EH (cell line): ENCODE measurements at places on chromosomes 16 and 17.

DNA sequence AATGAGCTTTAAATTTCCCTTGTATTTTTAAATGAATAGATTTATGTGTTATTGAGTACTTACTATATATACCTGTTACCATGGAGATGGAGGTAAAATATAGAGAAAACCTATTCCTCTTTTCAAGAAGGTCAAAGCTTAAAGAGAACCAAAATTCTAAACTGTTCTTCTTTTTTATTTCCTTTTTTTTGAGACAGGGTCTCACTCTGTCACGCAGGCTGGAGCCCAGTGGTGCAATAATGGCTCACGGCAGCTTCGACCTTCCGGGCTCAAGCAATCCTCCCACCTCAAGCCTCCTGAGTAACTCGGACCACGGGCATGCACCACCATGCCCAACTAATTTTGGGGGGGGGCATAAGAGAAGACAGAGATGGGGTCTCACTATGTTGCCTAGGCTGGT, 25.0 kb upstream of the TMEM97 start:
- DNase-seq = no peak

DNA sequence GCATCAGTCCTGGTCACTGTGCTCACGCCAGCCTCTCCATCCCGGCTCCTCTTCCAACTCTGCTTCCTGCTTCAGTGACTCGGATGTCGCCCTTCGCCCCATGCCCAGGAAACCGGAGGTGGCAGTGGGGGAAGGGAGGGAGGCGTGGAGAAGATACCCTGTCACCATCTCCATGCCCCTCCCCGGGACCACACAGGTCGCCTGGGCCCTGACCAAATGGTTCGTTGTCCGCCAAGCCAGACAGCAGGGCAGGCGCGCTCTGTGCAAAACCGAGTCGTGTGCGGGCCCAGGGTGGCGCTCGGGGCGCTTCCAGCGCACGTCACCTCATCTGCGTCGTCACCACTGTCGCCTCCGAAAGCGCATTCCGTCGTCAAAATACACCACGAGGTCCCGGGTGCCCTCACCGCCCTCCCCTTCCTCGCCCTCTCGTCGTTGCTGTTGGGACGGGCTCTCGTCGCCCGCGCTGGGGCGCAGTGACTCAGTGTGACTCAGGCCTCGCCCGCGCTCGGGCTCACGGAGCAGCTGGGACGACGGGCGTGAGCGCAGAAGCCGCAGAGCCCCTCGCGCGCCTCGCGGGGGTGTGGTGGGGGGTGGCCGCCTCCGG, 39.2 kb downstream of the ZNF778 start:
- DNase-seq = peak; percentile 69

- no peak for DNase-seq
Measured at GRCh38 chr17:44038604-44039011, 23.8 kb upstream of the TMEM101 start.

- peak; percentile 21 for DNase-seq
Measured at GRCh38 chr17:13485327-13485726, 116.4 kb downstream of the HS3ST3A1 start.

DNA sequence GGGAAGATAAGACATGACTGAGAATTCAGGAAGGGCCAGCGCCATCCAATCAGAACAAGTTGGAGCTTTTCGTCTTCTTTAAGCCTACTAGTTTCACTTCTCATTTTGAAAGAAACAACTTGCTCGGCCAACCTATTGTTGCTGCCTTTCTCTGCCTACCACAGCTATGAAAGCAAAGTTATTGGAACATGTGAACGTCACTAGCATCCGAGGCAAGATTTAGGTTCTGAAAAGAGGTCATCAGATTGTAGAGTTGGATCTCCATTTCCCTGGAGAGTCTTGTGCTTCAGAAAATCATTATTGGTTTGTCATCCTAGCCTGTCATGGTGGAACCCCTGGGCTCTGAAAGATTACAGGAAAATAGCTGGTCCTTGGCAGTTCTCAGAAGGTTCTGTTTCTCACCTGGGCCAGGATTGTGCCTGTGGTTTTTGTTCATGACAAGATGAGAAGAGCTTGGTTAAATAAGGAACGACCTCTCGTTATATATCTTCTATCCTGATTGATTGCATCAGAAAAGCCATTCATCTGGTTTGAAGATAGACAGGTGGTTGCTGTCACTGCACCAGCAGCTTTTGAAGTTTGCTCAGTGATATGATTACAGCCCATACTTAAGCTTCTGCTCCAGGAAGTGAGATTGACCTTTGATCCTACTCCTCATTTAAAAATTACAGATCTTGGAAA, 25.3 kb downstream of the CDH13 start:
- DNase-seq = no peak

DNA sequence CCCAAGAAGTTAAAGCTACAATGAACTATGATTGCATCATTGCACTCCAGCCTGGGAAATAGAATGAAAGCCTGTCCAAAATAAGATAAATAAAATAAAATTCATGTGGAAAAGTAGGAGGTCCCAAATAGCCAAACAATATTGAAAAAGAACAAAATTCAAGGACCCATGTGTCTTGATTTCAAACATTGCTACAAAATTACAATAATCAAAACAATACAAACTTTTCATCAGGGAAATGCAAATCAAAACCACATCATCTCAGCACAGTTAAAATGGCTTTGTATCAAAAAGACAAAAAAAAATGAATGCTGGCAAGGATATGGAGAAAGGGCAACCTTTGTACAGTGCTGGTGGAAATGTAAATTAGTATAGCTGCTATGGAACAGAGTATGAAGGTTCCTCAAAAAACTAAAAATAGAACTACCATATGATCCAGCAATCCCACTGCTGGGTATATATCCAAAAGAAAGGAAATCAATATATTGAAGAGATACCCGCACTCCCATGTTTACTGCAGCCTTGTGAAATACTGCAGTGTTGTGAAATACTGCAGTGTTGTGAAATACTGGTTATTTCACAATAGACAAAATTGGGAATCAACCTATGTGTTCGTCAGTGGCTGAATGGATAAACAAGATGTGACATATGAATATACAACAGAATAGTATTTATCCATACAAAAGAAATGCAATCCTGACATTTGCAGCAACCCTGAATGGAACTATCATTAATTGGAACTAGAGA, 24.5 kb upstream of the ZNF287 start:
- no peak for DNase-seq

- DNase-seq = peak; percentile 94
Measured at GRCh38 chr17:15510361-15510760, 42.9 kb upstream of the CDRT4 start.

DNA sequence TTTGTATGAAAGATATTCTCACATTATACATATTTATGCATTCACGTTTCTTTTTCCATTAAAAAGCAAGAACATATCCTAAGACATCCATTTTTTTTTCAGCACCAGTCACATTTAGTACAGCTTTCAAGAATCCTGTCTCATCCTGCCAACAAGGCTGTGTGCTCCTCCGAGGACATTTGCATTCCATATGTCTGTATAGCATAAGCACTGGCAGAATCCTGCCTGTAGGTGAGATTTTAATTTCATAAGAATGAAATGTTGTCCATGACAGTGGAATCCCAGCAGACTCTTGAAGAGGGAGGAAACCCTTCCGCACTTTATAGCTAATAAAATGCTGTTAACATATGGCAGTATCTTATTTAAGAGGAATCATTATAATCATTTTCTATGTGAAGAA, 2.9 kb upstream of the PMP22 start:
- DNase-seq = no peak

DNA sequence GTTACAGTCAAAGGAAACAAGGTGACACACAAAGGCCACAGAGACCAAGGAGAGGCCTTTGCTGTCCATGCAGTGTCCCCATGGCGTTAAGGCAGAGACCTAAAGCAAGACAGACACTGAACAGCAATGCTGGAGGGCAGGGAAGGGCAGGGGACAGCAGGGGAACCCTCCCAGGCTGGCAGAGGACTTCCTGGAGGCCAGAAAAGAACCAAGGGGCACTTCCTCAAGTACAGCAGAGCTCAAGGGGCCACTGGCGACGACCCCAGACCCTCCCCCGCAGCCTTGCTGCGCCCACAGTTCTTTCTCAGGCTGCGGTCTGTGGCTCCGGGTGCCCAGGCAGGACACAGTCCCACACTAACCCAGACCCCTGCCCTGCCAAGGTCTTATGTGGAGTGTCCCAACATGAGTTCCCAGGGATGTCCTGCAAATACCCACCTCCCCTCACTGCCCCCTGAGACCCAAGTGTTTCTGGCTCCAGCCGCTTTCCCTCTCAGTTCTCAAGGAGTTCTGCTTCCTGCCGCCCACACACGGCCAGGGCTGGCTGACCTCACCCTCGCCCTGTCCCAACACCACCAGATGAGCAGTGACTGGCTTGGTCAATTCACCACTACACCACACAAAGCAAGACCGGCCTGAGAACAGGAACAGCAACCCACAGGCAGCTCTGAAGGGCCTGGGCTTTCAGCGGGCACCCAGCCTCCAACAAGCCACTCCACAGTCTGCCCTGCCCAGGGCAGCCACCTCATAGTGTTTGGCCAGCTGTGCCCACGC, 4.2 kb downstream of the CLCN7 start:
- peak; percentile 15 for DNase-seq

GRCh38 chr17:45129940-45130680, 2.2 kb downstream of the PLCD3 start:
- DNase-seq = peak; percentile 70

DNA sequence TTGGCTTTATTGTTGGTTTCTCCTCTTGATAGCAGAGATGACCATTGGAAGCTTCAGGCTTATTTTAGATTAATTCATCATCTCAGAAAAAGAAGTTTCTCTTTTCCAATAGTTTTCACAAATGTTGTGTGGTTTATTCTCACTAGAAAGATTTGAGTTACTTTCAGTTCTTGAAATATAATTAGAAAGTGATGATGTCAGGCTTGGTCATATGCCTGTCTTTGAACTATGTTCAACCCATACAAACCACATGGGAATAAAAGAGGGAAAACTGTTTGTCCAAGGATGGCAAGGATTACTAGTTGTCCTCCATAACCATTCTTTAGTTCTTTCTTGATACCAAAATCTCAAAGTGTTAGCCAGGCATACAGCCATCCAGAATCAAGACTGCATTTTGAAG, 3.7 kb upstream of the HS3ST2 start:
- no peak for DNase-seq

DNA sequence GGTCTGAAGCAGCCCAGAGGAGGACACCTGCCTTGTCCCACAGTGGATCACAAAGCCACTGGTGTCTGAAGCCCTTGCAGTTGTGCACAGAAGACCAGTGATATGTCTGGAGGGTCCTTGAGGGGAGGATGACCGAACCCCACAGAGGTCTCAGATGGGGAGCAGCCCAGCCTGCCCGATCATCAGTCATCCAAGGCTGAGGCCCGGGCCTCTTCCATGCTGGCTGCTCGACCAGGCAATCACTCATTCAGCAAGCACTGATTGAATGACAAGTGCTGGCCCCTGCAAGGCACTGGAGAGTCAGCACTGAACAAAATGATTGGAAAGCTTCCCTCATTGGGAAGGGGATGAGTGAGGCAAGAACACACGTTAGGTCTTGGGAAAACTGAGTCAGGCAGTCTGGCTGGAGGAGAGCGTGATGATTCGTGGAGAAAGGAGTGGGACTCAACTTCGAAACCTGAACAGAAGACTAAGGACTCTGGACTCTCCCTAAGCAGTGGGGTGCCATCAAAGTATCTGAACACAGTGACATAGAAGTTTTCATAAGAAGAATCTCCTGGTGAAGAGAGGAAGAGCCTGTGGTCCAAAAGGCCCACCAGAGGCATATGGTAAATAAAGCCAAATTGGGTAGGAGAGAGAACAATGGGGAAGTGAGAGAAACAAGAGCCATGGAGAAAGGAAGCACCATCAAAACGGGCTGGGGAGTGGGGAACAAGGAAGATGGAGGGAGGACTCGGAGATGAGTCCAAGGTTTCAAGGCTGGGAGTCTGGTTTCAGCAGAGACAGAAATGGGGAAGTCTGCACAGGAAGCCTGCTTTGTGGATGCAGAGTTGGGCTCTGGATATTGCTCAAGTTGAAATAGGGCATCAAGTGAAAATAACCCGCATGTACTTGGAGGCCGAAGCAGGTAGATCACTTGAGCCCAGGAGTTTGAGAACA, 10.2 kb downstream of the PIK3R5 start:
- no peak for DNase-seq

GRCh38 chr16:7268182-7268581, 64.5 kb upstream of the RBFOX1 start:
- DNase-seq = no peak

GRCh38 chr16:87380881-87381280, 2.7 kb downstream of the FBXO31 start:
- DNase-seq = peak; percentile 40

GRCh38 chr17:44396946-44397345, 7.5 kb upstream of the ITGA2B start:
- DNase-seq = no peak

DNA sequence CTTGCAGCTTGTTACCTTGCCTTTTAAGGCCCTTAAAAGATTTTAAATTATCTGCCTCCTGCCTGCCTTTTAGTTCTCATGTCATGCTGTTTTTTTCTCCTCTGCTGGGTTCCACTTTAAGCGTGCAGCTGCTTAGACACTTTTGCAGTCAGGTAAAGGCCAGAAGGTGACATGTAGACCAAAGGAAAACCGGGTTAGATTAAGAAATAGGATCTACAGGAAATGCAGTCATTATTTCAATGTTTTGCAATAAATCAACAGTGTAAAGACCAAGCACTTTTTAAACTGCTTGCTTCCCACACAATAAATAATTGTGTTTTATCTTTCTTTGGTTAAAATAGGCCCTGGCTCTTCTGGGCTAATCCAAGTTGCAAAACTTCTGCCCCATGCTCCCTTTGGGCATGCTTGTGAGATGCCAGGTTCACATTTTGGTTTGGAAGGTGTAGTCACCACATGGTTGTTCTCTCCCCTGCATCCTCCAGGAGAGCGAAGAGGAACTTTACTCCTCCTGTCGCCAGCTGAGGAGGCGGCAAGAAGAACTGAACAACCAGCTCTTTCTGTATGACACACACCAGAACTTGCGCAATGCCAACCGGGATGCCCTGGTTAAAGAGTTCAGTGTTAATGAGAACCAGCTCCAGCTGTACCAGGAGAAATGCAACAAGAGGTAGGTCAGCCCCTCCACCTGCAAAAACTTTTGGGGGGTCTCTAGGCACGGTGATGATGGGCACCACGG, 54.9 kb downstream of the SDR42E1 start:
- peak; percentile 25 for DNase-seq

GRCh38 chr16:85310868-85311585, 198.8 kb upstream of the CIBAR2 start:
- DNase-seq = no peak

DNA sequence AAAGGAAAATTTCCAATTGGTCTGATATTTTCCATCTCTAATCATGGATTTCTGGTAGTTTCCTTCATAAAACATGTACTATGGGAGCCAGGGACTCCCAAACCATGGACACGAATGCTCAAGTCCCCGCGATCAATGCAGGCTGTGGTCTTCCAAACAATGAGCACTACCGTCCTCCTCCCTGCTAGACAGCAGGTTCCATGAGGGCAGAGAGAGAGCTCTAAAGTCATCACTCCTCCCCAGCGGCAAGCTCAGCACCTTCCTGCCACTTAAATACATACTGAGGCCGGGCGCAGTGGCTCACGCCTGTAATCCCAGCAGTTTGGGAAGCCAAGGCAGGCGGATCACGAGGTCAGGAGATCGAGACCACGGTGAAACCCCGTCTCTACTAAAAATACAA, 31.1 kb downstream of the ARHGAP17 start:
- DNase-seq = no peak

GRCh38 chr17:32903774-32904673, 23.9 kb upstream of the TMEM98 start:
- DNase-seq = no peak
